CD4-positive, CD25-positive, alpha-beta regulatory T cell (primary cell): ENCODE measurements at places on chromosomes 3 and 15. TPM values are rescaled to one million over a fixed set of nuclear protein-coding genes. Genes with fewer than 3 reads are reported as not detected.

GRCh38 chr3:16264174-16264707, 502 bp downstream of the DPH3 start:
- DNase-seq: peak; percentile 9

- no peak for DNase-seq
Measured at GRCh38 chr3:28122227-28122626, 119.2 kb upstream of the CMC1 start.

- DNase-seq: peak; percentile 32
Measured at GRCh38 chr3:49006408-49007067, 653 bp upstream of the WDR6 start.

DNA sequence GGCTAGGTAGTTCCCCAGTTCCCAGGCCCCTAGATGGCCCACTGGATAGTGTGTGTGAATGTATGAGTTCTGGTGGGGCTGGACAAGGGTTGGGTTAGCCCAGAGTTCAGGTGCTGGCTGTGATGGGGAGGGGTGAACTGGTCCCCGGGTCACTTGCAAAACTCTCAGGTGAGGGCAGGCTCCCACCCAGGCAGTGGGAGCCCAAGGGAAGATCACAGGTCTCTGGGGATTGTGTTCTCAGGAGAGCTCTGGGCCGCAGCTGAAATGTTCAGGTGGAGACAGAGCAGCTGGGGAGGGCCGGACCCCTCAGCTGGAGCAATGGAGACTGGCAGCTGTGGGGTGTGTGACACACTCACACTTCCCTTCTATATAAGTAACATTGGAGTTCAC, 12.8 kb upstream of the FAM98B start:
- DNase-seq: no peak

- peak; percentile 32 for DNase-seq
Measured at GRCh38 chr3:183385698-183386613, 42.5 kb downstream of the MCF2L2 start.

DNA sequence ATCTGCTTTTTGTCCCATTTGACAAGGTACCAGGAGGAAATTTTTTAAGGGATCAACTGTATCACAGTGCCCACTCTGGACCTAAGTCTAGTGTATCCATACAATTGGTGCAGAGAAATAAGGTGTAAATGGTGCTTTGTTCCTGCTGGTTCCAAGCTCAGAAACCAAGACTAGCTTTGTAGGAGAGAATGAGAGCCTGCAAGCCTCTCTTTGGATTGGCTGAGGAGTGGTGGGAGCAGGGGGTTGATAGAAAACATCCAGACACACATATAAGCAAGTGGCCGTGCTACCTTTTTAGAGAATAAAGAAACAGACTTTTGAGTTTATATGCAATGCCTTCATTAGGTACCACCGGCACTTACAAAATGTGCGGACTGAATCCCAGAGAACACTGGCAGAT, 45.8 kb downstream of the ARPP21 start:
- no peak for DNase-seq

GRCh38 chr3:40877631-40878463, 321.5 kb upstream of the CTNNB1 start:
- DNase-seq: no peak

DNA sequence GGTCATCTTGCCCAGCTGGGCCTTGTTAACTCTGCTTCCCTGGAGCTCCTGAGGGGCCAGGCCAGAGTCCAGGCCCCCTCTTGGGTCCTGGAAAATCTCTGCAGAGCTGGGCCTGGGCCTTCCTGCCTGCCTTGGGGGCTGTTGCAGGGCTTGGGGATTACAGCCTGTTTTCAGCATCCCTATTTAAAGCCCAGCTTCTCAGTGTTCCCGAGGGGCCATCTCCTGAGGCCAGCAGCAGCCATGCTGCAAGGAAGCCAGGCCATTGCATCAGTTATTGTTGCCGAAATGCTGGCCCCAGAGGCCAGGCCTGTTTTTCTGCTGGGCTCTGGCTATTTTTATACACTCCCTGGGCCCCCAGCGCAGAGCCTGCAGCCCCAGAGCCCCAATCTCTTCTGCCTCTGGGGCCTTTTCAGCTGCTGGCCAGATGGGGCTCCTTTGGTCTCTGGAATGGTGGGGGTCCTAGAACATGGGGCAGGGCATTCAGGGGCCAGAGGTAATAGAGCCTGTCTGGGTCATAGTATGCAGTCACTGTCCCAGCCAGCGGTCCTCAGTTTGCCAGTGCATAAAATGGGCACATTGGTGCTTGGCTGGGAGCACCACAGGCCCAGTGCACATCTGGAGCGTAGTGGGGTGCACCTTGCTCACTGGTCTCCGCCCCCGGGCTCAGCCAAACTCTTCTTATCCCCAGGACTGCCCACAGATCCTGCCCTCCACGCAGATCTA, 28.5 kb downstream of the PLXNA1 start:
- DNase-seq: no peak

DNA sequence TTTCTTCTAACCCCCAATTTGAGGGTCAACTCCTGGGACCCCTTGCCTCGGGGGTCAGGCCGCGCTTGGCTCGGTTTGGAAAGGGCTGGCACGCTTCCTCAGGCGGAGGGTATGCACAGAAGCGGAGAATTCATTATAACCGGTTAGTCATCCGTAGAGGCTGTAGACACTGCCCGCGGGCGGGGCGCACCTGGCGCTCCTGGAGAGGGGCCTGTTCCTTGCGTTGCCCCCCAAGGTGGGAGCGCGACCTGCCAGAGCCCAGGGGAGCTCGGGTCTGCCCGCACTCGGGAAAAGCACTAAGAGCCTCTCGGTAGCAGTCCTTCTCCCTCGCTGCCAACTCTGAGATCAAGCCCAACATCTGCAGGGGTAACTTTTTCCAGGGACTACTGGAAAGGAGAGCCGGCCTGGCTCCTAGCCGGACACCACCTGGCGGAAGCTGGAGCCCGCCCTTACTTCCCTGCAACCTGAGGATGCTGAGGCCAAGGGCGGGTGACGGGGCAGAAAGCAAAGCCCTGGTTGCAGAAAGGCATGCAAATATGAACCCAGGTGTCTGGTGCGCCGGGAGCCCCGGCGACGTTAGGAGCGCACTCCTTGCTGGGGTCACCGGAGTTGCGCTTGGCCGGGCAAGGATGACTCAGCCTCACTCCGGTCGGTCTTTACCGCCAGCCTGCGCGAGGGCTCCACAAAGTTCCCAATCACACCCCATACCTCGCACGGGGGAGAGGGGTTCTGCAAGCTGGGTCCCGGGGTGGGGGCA, 1.5 kb upstream of the CACNA2D3 start:
- no peak for DNase-seq

Gene TM2D3
- polyA plus RNA-seq: 43.6 TPM

Gene ASB14
- polyA plus RNA-seq: 0.65 TPM

DNA sequence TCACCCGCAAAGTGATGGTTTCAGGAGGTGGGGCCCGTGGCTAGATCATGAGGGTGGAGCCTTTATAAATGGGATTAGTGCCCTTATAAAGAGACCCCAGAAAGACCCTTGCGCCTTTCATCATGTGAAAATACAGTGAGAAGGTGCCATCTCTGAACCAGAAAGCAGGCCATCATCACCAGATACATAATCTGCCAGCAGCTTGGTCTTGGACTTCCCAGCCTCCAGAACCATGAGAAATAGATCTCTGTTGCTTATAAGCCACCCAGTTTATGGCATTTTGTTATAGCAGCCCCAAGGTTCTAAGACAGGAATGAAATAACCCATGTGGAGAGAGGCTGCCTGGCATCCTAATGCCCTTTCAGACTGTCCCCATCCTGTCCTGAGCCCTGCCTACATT, 127.8 kb upstream of the SMAD3 start:
- no peak for DNase-seq

DNA sequence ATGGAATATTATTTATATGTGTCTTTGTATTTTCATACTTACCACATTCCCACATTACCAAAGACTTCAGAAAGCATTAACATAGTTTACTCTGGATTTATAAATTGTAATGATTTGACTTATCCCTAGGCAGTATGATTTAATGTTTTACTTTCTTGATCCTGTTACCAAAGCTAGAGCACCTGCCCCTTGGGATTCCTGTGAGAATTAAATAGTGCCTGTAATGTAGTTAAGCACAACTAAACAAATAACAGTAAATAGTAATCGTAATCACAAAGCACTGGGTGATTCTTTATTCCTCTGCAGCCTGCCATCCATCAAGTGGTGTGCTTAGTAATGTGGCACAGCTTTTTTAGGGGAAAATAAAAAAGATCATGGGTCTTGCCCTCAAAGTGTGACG, 39.1 kb downstream of the ATP2C1 start:
- no peak for DNase-seq

DNA sequence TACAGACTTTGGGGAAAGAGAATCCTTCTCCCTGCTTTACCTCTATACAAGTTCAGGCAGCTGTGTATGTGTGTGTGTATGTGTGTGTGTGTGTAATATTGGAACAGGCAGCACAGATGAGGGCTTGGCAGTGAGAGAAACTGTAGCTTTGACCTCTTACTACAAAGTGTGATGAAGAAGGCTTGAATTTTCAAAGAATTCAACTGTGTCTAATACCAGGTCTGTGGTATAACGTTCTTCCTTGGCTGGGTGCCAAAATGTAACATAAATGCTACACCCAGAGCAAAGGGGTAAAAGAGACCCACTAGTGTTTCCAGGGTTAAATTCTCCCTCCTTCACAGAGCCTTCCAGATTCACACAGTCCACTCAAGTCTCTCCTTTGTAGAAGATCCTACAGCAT, 51.1 kb downstream of the CHST2 start:
- no peak for DNase-seq

DNA sequence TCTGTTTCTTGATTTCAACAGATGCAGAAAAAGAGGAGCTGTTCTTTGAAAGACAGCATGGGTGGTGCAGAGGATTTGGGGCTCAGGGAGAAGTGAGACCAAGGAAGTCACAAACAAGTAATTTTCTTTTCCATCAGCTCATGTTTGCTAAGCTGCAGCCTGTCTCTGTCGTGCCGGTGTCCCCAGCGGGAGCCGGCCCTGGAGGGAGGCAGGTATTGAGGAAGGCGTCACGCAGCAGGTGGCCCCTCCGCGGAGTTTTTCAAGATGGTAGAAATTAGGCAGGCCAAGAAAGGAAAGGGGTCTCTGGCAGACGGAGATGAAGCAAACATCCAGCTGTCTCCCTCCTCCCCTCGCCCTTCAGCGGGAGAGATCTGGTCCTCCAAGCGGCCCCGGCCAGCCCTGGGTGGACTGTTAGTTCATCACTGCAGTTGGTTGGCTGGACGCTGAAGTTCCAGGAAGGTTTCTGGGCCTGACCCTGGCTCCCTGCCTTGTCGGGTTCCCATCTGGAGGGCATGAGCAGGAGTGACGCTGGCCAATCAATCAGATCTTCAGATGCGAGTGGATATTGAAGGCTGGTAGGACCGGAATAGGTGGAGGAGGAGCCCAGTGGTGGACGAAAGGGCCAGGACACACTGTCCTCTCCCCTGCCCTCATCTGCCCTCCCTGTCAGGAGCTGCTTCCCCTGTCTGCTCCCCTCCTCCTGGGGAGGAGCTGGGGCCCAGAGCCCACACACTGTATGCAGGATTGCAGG, 27.7 kb upstream of the MUC4 start:
- DNase-seq: no peak

GRCh38 chr15:39580485-39581241, at the start of gene THBS1:
TSS of gene THBS1 (plus strand) at chr15:39581079. CDS start at chr15:39581858, 779 bp downstream.
- peak; percentile 20 for DNase-seq

Gene RTP4
- polyA plus RNA-seq: 24.6 TPM

DNA sequence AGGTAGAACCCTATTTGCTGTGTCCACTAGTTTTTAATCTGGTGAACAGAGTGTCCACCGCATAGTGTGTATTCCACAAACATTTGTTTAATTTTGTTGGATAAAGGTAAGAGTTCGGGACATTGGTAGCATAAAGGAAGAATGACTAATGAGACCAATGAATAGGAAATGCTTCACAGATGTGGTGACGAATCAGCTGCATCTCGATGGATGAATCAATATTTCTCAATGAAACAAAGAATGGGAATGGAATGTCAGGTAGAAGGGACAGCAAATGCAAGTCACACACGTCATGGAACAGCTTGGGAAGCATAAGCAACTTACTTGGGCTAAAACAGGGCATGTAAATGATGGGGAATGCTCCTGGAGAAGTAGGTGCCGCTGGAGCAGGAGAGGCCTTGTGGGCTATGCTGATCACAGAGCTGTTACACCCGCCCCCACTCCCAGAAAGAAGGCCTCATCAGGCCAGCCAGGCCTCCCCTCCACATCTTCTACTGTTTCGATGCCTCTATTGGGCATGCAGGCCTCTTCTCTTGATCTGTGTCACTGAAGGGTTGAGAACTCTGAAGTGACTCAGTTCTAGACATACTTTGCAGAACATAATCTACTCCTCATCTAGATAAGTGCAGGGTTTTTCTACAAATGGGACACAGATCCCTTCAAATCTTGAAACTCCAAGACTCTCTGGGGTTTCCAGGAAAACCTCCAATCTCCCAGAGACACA, 120.0 kb upstream of the GADL1 start:
- no peak for DNase-seq

DNA sequence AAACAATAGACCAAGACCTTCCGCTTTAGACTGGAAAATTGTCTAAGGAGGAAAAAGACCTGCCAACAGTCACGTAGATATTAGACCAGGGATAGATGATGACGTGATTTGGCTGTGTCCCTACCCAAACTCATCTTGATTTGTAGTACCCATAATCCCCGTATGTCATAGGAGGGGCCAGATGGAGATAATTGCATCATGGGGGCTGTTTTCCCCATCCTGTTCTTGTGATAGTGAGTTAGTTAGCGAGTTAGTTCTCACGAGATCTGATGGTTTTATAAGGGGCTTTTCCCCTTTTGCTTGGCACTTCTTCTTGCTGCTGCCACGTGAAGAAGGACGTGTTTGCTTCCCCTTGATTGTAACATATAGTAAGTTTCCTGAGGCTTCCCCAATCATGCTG, 31.7 kb upstream of the SUCLG2 start:
- no peak for DNase-seq
